ENCODE measurements at places on chromosomes 5 and 9.

- DNase-seq = no peak
Observed at GRCh38 chr5:143642791-143643190, 169.2 kb upstream of the HMHB1 start.

GRCh38 chr5:16721151-16722096 is 104.6 kb upstream of the RETREG1 start:
- no peak for DNase-seq

- DNase-seq = no peak
Observed at GRCh38 chr5:111262153-111262552, 38.0 kb downstream of the CAMK4 start.

DNA sequence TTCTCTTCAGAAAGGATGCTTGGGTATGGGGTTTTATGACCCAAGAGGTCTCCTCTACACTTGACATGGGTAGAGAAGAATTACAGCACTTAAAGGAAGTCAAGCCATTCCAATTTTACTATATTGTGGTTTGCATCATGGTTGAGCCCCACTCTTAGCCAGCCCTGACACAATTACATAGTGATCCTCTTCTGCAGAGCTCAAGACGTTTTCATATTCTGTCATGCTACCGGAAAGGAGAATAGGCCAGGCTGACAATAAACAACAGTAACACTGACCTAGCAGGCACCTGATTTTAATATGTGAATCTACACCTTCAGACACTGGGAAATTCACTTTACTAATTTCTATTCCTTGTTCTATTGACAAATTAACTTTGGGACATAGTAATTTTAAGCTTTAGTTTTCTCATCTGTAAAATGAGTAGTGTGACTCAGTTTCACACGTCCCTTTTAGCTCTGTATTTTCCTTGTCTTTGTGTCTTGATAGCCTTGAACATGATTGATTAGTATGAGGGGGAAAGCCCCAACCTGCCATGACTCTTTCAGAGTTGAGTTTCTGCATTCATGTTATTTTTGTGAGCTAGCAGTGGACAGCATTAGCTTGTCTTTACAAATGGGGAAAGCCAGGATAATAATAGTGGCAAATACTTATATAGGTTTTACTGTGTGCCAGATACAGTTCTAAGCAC is 83.8 kb downstream of the SV2C start:
- DNase-seq = no peak
